ENCODE measurements at places on chromosomes 6 and 20. TPM values are rescaled to one million over a fixed set of nuclear protein-coding genes. Genes with fewer than 3 reads are reported as not detected.

DNA sequence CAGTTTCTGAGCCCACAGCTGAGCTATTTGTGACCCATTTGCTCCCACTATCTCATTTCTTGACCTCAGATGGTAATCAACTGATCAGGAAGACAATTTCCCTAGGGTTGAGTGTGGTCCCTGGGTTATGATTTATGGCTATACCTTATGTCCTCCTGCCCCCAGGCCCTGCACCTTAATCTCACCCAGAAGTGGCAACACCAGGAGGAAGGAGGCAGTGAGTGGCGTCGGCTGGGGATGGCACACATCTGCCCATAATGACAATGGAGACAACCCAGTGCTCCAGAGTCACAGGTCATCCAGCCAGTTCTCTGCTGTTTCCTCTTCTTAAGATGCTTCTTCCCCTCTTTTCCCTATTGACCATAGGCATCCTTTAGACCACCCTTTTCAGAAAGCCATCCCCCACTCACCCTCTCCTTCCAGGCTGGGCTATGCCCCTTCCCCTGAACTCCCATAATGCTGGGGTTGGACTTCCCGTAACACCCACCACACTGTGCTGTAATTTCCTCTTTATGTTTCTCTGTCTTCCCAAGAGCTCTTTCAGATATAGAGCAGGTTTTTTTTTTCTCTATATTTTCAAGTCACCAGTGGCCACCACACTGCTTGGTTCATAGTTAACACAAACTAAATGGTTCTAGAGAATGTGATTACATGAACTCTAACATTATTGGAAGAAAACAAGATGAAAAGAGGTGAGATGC, 8.0 kb downstream of the TRIM10 start:
- H3K36me3 ChIP-seq = no peaks in the 10 kb centered on the region
- H3K4me3 ChIP-seq = no peak overlapping the region
- no peak for DNase-seq
- H3K27ac ChIP-seq = no peak overlapping the region
- H3K4me1 ChIP-seq = peaks cover 2% of the 10 kb centered on the region
- peaks cover 6% of the 10 kb centered on the region for H3K27me3 ChIP-seq

The COL19A1 gene
- 0.78 TPM for total RNA-seq

DNA sequence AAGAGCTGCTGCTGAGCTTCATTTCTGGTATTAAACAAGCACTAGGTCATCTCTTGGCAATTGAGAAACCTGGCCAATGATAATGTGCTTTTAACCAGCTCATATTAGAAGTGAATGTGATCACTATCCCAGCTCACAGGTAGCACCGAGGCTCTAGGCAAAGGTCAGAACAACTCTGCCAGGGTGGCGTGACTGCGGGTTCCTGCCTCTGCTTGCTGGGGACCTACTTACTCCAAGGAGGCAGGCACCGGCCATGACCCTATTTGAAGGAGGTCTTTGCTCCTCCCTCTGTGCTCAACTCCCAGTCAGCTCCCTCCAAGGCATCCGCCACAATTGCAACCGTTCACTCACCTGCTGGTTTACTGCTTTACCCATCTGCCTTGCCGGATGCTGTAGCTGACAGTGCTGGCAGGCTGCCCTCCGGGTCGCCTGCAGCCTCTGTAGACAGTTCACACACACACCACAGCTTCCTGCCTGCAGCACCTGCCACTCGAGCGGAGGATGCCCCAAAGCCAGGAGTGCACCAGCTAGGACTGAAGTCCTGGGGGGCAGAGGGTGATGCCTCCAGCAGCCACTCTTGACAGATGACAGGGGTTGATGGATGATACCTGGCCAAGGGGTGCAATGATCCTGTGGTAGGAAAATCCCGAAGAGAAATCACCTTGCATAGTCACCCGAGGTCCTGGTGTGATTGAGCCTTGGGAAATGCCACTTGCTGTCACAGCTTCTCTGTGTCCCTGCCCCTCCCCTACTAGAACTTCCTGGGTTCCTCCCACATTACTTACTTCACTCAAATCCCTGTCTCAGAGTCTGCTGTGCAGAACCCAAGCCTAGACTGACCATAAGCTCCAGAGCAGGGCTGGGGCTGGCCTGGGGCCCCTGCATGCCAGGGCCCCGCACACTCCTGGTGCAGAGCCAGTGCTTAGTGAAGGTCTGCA, 8.8 kb upstream of the VSX1 start:
- no peak overlapping the region for H3K27ac ChIP-seq
- peaks cover 9% of the 10 kb centered on the region for H3K4me1 ChIP-seq
- no peak for DNase-seq

DNA sequence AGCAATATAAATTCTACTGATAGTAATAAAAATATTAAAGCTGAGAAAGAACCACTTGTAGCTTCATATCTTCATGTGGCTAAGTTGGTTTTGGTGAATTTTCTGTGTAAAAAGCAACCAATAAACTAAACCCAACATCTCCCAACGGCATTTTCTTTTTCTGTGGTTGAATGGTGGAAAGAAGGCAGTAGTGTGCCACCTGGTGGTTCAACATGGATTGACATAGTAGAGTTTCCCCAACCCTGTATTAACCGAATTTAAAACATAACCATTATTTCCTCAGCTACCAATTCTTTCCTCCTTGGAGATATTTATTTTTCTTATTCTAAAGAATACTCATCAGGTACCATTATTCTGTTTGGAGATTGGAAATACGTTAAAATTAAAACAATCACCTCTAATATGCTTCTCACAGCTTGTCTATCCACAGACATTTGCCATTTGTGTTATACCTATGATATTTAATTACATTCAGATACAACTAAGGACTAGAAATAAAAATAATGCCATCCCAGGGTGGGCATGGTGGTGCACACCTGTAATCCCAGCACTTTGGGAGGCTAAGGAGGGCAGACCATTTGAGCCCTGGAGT, 117.1 kb upstream of the EEF1E1 start:
- no peaks in the 10 kb centered on the region for H3K27me3 ChIP-seq
- H3K4me3 ChIP-seq = no peak overlapping the region
- no peaks in the 10 kb centered on the region for H3K36me3 ChIP-seq
- no peaks in the 10 kb centered on the region for H3K4me1 ChIP-seq
- no peak for DNase-seq
- no peak overlapping the region for H3K27ac ChIP-seq

The SLC22A7 gene
- total RNA-seq = 0.34 TPM

Data from glutamatergic neuron (in vitro differentiated cells).